ENCODE measurements at places on chromosomes 4 and X. TPM values are rescaled to one million over a fixed set of nuclear protein-coding genes. Genes with fewer than 3 reads are reported as not detected.

PRSS48 gene
- not detected for total RNA-seq

PLAC8 gene
- 0.33 TPM for total RNA-seq

INPP4B gene
- 3.9 TPM for total RNA-seq

GLOD5 gene
- total RNA-seq: not detected

DSPP gene
- total RNA-seq: not detected

NOP14 gene
- total RNA-seq: 43.6 TPM

PHF8 gene
- total RNA-seq: 14.9 TPM

KIT gene
- total RNA-seq: 41.7 TPM

TAF7L gene
- 1.2 TPM for total RNA-seq

NAT8L gene
- total RNA-seq: 0.07 TPM

ART3 gene
- total RNA-seq: not detected

DNAJB14 gene
- total RNA-seq: 74.5 TPM

USP51 gene
- 1.1 TPM for total RNA-seq
